ENCODE measurements at places on chromosomes 2 and 18.

- DNase-seq, result no peak
Observed at GRCh38 chr2:153416071-153416470, 62.5 kb downstream of the RPRM start.

GRCh38 chr2:222912117-222912516 lies 51.3 kb downstream of the ACSL3 start:
- no peak for DNase-seq

GRCh38 chr18:56795381-56795780 lies 144.2 kb downstream of the WDR7 start:
- DNase-seq, result no peak

DNA sequence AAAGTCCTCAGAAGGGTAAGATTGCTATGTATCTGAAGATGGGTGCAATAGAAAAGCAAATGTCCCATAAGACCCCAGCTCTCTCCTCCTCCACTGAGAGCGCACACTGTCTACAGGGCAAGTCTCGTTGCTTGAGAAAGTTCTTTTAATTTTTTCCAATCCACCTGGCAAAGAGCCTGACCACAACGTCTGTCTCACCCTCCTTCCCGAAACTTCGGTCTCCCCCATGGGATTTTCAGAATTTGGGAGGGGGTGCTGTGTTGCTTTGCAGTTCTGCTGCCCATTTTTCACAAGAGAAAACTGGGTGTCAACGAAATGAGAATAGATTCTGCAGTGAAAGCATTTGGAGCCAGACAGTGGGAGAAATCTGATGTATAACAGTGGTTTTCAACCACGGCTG lies 40.4 kb downstream of the SERTAD2 start:
- DNase-seq, result no peak
